MCF 10A (cell line): ENCODE measurements at places on chromosomes 1 and 21. TPM values are rescaled to one million over a fixed set of nuclear protein-coding genes. Genes with fewer than 3 reads are reported as not detected.

Gene CFAP45
- total RNA-seq: 0.32 and 0.40 TPM in 2 replicates

Gene UBXN10
- total RNA-seq: not detected in 2 replicates

Gene GJC2
- total RNA-seq: 9.0 and 18.5 TPM in 2 replicates

Gene AUNIP
- 5.2 and 9.4 TPM in 2 replicates for total RNA-seq

Gene LAX1
- not detected in 2 replicates for total RNA-seq

GRCh38 chr21:27425172-27425571, 458.3 kb upstream of the ADAMTS5 start:
- no peak for DNase-seq
- no peaks in the 10 kb centered on the region for H3K36me3 ChIP-seq
- peaks cover 36% of the 10 kb centered on the region for H3K4me1 ChIP-seq
- no peaks in the 10 kb centered on the region for H3K27me3 ChIP-seq
- H3K27ac ChIP-seq: peak overlapping the region; percentile 31

- H3K4me3 ChIP-seq: no peak overlapping the region
- H3K36me3 ChIP-seq: peaks cover 4% of the 10 kb centered on the region
Observed at GRCh38 chr1:69455718-69456117, 112.0 kb upstream of the LRRC7 start.

DNA sequence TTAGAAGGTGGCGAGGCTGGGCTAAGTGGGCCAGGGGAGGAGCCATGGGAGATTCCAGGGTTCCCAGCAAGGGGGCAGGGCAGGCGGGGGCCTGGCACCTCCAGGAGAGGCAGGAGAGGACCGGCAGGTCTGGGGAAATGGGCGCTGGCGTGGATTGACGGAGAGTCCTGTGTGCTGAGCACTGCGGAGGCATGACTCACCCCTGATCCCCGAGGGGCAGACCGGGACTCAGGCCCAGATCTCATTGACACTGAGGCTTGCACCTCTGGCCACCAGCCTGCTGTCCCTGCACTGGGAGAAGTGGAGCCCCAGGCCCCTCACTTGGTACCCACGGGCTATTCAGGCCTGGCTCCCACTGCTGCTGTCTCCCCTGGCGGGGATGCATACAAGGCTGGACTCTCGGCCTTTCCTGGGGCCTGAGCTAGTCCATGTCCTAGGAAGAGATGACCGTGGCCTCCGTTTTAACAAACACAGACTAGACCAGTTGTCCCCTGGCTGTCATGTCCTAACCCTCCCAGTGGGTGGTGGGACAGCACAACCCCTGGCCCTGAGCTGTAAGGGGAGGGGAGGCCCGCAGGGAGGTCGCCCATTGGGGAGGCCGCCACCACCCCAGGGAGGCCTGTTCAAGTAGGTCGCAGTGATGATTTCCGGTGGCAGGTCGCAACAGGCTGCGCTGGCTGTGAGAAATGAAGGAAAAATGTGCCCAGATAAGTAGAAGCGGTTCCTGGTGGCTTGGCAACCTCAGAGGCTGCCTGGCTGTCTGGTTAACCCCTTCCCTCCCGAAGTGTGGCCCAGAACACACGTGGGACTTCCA, 39.7 kb downstream of the RIPK4 start:
- peaks cover 25% of the 10 kb centered on the region for H3K4me1 ChIP-seq
- no peaks in the 10 kb centered on the region for H3K36me3 ChIP-seq
- H3K27me3 ChIP-seq: no peaks in the 10 kb centered on the region
- peak; percentile 92 for DNase-seq
- H3K4me3 ChIP-seq: peak overlapping the region; percentile 55
- peak overlapping the region; percentile 84 for H3K27ac ChIP-seq

DNA sequence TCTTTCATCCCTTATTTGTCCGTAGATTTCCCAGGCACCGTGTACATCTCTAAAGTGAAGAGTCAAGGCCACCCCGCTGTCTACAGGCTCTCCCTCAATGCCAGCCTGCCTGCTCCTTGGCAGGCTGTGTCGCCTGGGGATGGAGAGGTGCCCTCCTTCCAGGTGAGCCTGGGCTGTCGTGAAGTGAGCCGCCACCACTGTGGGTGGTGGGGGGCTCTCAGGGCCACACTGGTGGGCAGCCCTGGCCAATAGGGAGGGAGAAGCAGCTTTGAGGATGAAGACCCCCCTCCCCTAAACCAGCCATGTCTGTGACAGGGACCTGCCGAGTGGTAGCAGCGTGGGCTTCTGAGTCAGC, 46.2 kb downstream of the DISP3 start:
- H3K27ac ChIP-seq: no peak overlapping the region
- no peak for DNase-seq
- H3K27me3 ChIP-seq: no peaks in the 10 kb centered on the region

DNA sequence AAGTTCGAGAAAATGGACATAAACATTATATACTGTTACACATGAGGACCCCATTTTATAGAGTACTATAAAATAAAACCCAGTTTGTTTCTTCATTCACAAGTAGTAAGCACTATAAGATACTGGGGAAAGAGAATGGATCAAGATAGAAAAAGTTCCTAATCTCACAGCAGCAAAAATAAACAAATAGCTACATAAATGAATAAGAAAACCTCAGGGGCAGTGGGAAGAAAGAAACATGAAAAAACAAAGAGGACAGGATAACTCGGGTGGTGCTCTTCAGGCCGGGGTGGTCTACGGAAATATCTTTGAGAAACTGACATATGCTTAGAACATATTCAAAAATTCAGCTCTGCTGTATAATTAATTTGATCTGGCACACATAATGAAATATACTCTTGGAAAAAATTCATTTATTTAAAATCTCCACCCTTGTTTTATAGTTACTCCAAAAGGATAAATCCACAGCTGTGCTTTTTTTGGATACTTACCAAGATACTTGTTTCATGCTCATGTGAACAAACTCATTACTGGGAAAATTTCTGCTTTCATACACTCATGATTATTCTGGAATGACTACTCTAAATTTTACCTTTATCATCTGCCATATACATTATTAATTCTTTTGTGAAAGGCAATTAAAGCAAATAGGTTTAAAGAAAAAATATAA, 20.0 kb downstream of the CEP170 start:
- peak overlapping the region; percentile 23 for H3K27ac ChIP-seq
- DNase-seq: peak; percentile 31
- H3K27me3 ChIP-seq: no peaks in the 10 kb centered on the region
- no peak overlapping the region for H3K4me3 ChIP-seq
- peaks cover 24% of the 10 kb centered on the region for H3K4me1 ChIP-seq

DNA sequence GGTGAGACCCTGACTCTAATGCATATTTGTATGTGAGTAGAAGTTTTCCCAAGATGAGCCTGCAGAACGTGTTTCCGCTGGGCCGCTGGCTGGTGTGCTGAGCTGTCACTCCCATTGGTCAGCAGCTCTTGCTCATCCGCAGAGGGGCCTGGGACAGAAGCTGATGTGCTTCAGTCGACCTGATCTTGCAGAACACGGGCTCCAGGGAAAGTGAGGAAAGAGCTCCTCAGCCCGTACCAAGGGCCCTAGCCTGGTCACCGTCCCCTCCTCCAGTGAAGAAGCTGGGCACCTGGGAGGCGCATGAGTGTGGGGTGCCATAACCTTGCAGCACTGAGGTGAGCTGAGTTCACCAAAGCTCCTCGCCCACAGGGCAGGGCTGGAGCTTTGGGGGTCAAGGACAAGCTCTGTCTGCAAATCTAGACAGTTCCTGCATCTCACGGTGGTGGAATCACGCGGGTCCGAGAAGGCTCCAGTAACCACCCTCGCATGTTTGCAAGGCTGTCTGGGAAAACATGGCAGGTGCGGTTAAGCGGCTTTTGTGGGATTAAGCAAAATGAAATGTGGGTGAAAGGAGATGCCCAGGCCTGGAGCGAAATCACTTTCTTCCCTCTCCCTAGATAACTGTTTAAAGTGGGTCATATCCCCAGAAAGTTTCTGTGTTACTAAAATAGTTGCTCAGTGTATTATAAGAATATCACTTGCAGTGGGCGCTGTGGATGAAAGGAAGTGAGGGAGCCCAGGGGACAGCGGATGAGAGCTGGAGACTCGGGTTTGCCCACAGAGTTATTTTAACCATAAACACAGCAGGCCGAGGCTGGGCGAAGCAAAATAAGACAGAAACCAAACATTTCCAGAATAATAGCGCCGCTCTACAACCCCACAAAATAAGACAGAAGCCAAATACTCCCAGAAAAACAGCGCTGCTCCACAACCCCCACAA, 33.1 kb upstream of the LRRC3 start:
- H3K27me3 ChIP-seq: no peaks in the 10 kb centered on the region
- H3K4me1 ChIP-seq: no peaks in the 10 kb centered on the region
- peaks cover 11% of the 10 kb centered on the region for H3K36me3 ChIP-seq
- no peak overlapping the region for H3K4me3 ChIP-seq
- no peak overlapping the region for H3K27ac ChIP-seq
- DNase-seq: no peak

GRCh38 chr1:161198194-161198896, 509 bp downstream of the ADAMTS4 start:
- H3K27me3 ChIP-seq: no peaks in the 10 kb centered on the region
- H3K4me1 ChIP-seq: peaks cover 45% of the 10 kb centered on the region
- DNase-seq: peak; percentile 81
- no peak overlapping the region for H3K27ac ChIP-seq
- H3K4me3 ChIP-seq: peak overlapping the region; percentile 11
- H3K36me3 ChIP-seq: peaks cover 9% of the 10 kb centered on the region

DNA sequence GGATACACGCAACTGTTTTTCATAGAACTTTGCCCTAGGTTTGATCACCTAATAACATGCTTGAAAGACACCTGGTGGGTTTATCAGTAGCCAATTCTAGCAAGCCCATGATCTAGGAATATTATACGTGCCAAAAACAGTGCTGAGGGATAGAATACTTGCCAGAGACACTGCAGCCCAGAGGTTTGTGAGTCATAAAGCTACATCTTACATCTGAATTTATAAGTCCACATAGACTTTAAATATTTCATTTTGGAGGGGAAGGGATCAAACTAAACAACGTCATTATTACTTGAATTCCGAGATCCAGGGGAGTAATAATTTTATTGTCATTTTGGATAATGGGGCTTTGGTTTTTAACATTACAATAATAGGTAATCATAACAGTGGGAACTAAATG, 31.7 kb downstream of the RGL1 start:
- H3K4me1 ChIP-seq: no peaks in the 10 kb centered on the region
- no peaks in the 10 kb centered on the region for H3K36me3 ChIP-seq
- DNase-seq: no peak
- H3K27me3 ChIP-seq: no peaks in the 10 kb centered on the region
- no peak overlapping the region for H3K4me3 ChIP-seq

- H3K27me3 ChIP-seq: no peaks in the 10 kb centered on the region
- no peaks in the 10 kb centered on the region for H3K36me3 ChIP-seq
- H3K4me3 ChIP-seq: peak overlapping the region; percentile 82
- DNase-seq: peak; percentile 72
- peak overlapping the region; percentile 68 for H3K27ac ChIP-seq
- H3K4me1 ChIP-seq: peaks cover 40% of the 10 kb centered on the region
Observed at GRCh38 chr1:179025975-179026812, 500 bp downstream of the FAM20B start.
